IMR-90 (cell line): ENCODE measurements at places on chromosomes 3 and 15. TPM values are rescaled to one million over a fixed set of nuclear protein-coding genes. Genes with fewer than 3 reads are reported as not detected.

Gene MYLK
- 484 and 521 TPM in 2 replicates for total RNA-seq

Gene ATP13A5
- total RNA-seq = not detected in 2 replicates

Gene SCG5
- 7.9 and 8.3 TPM in 2 replicates for total RNA-seq

Gene GCNT3
- total RNA-seq = not detected in 2 replicates

DNA sequence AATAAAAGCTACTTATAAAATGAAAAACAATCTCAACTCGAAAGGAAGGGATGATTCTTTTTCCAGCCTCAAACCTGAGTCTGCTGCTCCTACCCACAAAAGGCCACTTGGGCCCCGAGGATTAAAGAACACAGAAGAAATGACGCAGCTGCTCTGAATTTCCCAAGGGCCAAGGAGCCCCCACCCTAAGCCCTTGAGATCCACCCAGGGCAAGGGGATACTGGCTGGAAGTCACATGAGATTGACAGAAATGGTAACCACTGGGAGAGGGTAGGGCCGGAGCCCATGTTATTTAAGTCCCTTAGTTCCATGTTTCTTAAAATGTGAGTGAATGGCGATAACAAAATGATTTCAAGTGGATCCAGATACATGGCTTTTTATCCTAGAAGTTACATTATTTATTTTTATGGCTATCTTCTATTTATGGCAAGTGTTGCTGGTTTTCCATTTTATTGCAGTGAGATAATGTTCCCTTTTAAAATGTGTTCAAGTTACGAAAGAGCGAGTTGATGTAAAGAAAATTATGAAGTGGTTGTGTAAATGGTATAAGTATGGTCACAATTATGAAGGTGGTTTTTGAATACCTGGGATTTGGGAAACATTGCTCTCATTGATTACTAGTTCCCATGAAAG lies 16.8 kb downstream of the IGDCC4 start:
- no peak for DNase-seq

DNA sequence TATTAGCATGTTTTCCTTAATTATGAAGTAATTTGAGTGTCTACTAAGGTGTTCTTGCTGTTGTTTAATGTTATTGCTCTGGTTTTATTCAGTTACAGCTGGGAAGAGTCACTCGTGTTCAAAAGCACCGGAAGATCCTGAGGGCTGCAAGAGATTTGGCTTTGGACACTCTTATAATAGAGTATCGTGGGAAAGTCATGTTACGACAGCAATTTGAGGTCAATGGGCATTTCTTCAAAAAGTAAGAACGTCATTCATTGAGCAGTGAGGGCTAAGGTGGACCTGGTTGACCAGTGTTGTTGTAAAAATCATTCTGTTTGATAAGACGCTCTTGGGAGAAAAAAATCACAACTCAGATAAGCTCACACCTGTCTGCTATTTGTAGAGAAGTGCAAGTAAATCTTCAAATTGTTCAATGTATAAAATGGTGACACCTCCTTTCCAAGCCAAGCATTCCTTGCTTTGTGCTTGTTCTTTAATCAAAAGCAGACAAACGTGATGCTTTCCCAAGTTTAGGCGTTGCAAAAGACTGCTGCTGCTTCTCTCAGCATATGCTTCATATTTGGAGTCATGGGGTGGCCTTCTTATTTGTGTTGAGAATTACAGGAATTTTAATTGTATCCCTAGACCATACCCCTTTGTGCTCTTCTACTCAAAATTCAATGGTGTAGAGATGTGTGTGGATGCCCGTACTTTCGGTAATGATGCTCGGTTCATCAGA lies 44.2 kb downstream of the SETD5 start:
- no peak for DNase-seq

DNA sequence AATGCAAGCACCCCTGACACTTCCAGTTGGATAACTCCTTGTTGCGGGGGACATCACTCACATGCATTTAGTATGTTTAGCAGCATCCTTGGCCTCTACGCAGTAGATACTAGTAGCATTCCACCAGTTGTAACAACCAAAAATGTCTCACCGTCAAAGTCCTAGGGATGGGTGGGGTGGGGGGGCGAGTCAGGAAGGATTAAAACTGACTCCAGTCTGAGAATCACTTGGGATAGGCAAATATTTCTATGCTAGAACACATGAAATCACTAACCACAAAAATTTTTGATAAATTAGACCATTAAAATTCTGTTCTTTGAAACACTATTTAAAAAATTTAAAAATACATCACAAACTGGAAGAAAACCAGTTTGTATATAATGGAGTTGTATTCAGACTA lies 18.0 kb downstream of the ICE2 start:
- peak; percentile 24 for DNase-seq

DNA sequence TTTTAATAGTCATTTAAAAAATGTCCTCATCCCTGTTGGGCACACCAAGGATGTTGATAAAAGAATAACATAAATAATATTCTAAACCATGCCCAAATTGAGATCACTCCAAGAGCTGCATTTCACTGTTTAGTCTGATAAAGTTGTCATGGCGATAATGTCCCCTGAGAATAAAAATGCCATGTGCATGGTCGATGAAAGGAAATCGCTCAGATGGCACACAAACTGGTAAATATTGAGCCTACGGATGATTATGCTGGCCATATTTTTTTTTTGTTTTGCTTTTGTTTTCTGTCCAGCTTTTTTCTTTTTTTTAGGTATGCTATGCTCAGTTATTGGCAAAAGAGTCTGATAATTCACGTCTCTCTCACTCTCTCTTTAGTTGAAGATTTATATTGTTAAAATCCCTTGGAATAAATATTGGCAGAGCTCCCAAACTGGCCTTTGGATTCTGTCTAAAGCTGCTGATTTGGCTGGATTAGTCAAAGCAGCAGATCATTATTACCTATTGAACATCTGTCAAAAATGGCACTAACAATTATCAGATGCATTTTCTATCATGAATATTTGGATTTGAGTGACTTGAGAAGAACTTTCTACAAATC lies 643.8 kb downstream of the SQOR start:
- no peak for DNase-seq

- no peak for DNase-seq
Measured at GRCh38 chr15:37902126-37902525, 32.3 kb upstream of the TMCO5A start.

- DNase-seq = peak; percentile 60
Measured at GRCh38 chr3:151410891-151411559, 26.5 kb upstream of the P2RY12 start.

DNA sequence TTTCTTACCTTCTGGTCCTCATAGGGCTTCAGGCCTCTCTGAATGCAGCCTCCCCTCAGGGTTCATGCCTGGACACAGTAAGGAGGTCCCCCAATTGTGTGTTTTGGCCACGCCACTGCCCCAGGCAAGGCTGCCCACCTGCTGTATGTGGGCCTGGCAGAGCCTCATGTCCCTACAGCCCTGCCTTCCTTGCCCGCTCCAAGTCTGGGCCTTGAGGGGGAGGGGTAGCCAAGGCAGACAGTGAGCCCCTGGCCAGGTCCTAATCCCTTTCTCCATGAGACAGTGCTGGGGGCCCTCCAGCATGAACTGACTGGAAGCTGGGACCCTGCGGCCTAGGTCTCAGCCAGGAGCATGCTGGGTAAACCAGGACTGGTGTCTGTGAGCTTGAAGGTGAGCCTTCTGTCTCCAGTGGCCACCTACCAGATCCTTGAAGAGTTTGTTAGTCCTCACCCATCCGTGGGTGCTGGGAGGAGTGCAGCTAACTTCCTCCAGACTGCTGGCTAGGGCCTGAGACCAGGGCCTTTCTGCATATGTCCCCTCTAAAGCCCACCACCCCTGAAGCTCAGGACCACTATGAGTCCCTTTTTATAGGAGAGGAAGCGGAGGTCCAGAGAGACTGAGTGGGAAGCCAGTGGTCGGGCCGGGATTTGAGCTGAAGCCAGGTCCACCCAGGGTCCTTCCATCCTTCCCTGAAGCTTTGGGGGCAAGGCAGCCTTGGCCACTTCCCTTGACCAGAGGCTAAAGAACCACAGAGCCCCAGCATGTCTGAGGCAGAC lies 8.7 kb downstream of the ZBTB47 start:
- no peak for DNase-seq

DNA sequence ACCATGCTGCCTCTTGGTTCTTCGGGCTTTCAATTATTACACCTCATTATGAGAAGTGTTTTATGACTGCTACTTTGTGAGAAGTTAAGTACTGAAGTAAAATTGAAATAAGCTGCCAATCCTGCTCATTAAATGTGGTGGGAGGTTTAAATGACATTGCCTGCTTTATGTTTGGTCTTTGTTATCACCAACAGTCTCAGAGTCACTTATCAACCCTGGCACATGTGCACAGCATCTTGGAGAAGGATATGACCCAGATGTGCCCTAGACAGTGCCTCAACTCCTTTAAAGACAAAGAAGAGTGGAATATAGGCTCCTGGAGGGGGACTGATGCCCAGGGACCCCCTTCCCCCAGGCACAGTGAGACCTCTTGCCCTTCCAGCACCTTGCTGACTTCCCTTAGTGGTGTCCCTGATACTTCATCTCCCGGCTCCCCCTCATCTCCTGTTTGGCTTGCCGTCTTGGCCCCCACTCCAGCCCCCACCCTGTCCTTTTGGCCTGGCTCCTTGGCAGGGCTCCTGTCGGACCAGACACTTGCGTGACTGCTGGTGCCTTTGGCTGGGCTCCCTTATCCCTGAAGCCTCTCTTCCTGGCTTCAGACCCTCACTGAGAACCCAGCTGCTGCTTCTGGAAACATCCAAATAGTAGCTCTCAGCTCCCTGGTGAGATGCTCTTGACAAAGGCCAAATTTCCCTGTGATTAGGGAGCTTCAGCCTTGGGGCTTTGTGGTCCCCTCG lies 39.8 kb downstream of the ARHGAP31 start:
- DNase-seq = no peak

- no peak for DNase-seq
Measured at GRCh38 chr3:156610154-156610553, 55.2 kb upstream of the SSR3 start.

GRCh38 chr15:63598473-63599400 lies 1.6 kb downstream of the FBXL22 start:
- no peak for DNase-seq

DNA sequence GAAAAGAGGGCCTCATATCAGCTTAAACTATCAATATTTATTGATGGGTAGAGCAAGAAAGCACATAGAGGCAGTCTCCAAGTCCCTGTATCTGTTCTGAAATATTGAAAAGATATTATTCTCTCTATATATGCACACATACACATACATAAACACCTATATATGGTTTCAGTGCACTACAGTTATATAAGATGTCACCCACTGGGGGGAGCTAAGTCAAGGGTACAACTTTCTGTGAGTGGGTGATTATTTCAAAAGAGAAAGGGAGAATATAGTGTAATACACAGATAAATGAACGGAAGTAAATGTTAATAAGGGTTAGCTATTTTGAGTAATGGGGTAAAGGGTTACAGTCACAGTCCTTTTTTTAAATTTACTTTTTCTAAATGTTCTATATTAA lies 8.8 kb downstream of the SNTN start:
- no peak for DNase-seq

DNA sequence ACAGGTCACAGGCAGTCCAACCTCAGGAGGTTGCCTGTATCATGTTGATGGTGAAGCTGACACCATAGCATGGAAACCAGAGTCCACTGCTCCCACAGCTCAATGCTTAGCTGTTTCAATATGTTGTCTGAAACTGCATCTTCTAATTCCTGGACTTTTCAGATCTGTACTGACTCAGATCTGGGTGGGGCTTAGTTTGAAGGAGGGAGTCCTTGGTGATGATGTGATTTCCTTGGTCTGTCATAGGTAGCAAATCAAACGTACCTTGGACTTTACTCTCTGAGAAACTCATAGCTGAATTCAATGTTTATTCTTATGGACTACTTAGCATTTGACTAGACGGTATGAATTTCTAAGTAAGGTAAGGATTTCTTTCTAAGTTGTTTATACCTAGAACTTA lies at the start of gene HHLA2:
TSS of gene HHLA2 (plus strand) at position 310 of the 400 bp plus-strand sequence. CDS start 55,266 bp downstream, outside the sequence.
- DNase-seq = peak; percentile 13

GRCh38 chr3:24270744-24271143 lies 223.9 kb downstream of the THRB start:
- no peak for DNase-seq

GRCh38 chr3:103767635-103768034 lies 1332.8 kb downstream of the ZPLD1 start:
- no peak for DNase-seq

DNA sequence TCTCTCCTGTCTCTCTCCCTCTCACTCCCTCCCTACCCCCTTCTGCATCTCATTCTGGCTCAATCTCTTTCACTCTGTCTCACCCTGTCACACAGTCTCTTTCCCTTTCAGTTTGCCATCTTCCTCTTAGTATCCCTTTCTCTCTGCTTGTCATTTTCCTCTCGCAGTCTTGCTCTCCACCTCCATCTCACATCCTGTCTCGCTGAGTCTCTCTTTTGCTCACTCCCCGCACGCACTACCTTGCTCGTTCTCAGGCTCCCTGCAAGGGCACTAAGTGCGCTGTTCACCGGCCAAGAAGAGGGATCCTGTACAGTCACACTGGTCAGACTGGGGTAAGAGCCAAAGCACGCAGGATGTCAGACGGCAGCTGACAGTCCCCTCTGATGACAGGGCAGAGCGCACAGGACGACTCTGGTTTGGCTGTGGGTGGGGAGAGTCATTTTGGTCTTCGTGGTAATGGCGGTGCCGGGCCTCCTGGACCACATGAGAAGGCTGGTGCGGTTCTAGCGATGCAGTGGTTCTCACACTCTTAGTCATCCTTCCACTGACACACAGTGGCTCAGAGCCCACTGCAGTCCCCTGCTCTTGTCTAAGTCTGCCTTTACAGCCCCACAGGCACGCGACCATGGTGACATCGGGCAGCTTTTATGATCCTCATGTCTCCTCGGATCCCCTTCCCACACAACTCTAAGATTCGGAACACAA lies 356.8 kb downstream of the FOXP1 start:
- peak; percentile 82 for DNase-seq

- no peak for DNase-seq
Measured at GRCh38 chr15:100959066-100960050, 40.2 kb downstream of the LRRK1 start.

- DNase-seq = peak; percentile 48
Measured at GRCh38 chr15:63826528-63826927, 7.2 kb downstream of the HERC1 start.

DNA sequence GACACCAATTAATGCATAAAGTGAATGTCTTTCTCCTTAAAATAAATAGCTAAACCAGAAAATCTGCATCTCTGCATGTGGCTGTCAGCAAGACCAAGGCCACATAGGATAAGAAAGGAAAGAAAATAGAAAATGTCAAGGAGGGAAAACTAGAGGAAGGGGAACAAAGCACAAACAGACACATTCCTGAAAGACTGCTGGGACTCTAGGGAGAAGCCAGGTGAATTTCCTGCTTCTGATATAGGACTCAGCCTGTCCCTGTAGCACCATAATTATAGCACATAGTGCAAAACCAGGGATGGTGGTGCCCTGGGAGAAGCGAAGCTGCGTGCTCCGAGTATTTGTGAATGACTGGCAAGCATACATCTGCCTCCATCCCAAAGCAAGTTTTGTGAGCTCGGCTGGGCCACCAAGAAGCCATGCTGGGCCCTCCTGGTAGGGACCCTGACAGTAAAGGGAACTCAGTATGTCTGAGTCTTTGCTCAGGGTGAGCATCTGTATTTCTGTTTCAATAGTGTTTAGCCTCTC lies 14.2 kb downstream of the FSTL1 start:
- no peak for DNase-seq
